ENCODE measurements at places on chromosomes 7 and 10.

DNA sequence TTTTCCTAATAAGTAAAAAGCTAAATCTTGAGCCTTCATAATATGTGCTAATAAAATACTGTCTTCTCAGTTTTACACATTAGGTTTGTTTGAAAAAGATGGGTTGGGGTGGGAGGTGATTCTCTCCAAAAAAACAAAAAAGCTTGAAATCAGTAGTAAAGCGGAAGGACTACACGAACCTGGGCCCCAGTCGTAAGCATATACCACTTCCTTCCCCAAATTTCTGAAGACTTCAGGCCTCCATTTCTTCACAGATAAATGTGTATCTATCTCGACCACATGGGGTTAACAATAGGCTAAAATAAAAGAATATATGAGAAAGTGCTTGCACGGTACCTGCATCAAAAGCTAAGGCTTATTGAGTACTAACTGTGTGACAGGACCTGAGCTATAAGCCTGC, 51.6 kb upstream of the PAX2 start:
- DNase-seq, result no peak

- no peak for DNase-seq
Observed at GRCh38 chr7:75575488-75576121, 83.5 kb downstream of the SPDYE5 start.

DNA sequence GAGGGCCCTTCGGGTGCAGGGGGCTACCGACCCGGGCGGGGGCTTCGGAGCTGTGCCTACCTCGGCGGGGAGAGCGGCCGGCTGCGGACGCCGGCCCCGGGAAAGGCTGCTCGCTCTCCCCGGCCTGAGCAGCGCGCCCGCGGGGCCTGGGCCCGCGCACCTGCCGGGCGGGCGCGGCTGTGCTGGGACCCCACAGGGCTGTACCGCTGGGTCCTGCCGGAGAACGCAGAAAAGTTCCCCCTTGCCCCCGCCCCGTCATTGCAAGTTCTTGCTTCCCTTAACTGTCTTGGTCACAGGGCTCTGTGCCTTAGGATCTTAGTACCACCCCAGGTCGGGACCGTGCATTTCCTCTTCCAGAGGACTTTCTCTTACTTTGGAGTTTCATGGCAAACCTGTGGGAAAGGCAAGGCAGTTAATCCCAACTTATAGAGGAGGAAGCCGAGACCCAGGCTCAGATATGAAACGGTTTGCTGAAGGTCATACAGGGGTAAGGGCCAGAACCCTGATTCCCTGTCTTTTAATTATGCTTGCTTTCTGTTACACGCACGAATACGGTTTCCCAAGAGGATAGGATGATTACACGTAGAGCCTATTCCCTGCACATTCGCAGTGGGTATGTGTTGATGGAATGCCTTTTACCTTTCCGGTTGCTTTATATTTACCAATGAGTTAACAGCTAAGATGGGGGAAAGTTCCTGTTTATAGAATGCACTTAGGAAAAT, 652 bp downstream of the PCGF5 start:
- DNase-seq, result no peak

DNA sequence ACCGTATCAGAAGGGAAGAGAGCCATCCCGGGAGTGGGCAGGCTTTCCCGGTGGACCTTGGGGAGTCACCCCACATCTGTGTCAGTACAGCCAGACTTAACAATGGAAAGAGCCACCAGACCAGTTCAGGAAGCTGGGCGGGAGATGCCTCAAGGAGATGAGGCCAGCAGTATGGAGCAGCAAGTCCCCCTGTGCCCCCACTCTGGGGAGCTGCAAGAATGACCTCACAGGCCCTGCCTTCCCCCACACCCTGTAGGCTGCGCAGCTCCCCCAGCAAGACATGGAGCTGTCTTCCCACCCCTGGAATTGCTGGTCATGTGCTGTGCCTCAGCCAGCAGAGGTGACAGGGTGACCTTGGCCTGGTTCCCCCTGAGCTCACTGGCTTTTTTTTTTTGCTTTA, 76.8 kb upstream of the INSIG1 start:
- DNase-seq, result no peak

DNA sequence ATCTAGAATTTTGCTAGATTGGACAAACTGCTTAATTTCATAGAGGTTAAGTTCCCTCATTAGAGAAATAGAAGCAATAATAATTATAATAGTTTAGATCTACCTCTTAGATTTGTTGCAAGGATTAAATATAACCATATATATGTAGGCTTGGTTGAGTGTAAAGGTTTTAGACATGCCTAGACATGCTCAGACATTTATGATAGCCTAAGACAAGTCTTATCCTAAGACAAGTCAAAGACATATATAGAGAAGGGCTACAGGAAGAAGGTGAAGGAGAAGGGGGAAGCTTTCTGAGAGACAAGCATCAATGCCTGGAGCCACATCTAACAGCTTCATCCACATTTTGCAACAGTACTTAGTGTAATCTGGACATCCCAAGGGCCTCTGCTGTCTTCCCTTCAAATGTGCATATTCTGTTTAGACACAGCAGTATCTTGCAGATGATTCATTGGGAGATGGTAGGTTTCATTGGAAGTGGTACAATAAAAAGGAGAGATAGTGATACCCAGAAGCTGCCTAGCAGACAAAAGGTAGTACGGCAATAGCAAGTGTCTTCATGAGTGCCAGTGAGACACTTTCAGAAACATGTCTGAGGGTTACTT, 146.5 kb downstream of the HGF start:
- DNase-seq, result no peak

Measured in CD4-positive, alpha-beta T cell (primary cell).